Iris pigment epithelial cell (primary cell): ENCODE measurements at places on chromosomes 6 and 20.

GRCh38 chr6:126743076-126743475, 375.4 kb upstream of the RSPO3 start:
- DNase-seq, result no peak

GRCh38 chr6:157865249-157865648, 42.2 kb downstream of the SNX9 start:
- DNase-seq, result no peak

DNA sequence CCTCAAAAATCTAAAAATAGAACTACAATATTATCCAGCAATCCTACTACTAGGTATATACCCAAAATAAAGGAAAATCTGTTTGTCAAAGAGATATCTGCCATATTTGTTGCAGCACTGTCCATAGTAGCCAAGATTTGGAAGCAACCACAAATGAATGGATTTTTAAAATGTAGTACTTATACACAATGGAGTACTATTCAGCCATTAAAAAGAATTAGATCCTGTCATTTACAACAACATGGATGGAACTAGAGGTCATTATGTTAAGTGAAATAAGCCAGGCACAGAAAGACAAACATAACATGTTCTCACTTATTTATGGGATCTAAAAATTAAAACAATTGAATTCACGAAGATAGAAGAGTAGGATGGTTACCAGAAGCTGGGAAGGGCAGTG, 135.7 kb upstream of the CCDC28A start:
- no peak for DNase-seq

- no peak for DNase-seq
Measured at GRCh38 chr6:161136655-161137054, 137.2 kb downstream of the AGPAT4 start.
